ENCODE measurements at places on chromosomes 7 and 10. TPM values are rescaled to one million over a fixed set of nuclear protein-coding genes. Genes with fewer than 3 reads are reported as not detected.
A peak's percentile ranks its signal among the peaks of the same experiment; 100 is the strongest.

The GTF2IRD2 gene
- 37.2 TPM for total RNA-seq

The CALD1 gene
- 912 TPM for total RNA-seq

The PRSS2 gene
- total RNA-seq = 15.4 TPM

The AOAH gene
- total RNA-seq = 22.6 TPM

The SFRP4 gene
- total RNA-seq = 53.3 TPM

The GSDME gene
- total RNA-seq = 21.7 TPM

The GLI3 gene
- 6.6 TPM for total RNA-seq

The PSD gene
- total RNA-seq = not detected

- H3K4me1 ChIP-seq = no peaks in the 10 kb centered on the region
- DNase-seq = no peak
- no peak overlapping the region for H3K27ac ChIP-seq
- no peaks in the 10 kb centered on the region for H3K27me3 ChIP-seq
Measured at GRCh38 chr7:158495786-158496185, 91.8 kb downstream of the PTPRN2 start.

DNA sequence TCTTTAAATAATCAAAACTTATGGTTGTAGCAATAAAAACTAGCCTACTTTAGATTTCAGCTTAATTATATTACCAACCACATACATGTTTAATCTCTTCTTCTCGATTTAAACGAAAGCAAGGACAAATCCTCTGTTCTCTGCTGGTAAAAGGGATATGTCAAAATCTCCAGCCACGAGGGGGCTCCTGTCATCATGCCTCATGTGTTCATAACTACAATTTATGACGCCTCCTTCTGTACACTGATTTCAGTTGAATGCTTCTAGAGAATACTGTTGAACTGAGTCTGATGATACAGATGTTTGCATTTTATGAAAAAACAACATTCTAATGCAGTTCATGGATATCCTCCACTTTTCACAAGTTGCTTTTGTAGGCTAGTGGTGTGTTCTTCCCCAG lies 220.0 kb upstream of the DPP6 start:
- DNase-seq = no peak
- no peak overlapping the region for H3K27ac ChIP-seq
- H3K36me3 ChIP-seq = no peaks in the 10 kb centered on the region
- no peaks in the 10 kb centered on the region for H3K27me3 ChIP-seq
- no peak overlapping the region for H3K4me3 ChIP-seq

DNA sequence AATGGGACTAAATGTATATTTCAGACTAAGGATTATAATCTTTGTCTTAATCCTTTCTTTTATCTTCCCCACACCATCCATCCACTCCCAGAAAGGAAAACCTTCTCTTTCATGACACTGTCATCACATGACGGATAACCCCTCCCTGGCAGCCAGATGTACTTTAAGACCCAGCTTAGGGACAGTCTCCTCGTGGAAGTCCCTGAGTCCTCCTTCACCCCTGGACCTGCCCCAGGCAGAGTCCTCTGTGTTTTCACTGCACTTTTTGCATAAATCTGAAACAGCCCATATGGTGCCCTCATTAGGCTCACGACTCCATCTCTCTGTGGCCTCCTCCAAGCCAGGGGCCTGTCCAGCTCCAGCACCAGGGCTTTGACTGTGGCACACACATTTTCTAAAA lies 16.0 kb downstream of the NRAP start:
- H3K27me3 ChIP-seq = no peaks in the 10 kb centered on the region
- H3K36me3 ChIP-seq = no peaks in the 10 kb centered on the region
- H3K4me3 ChIP-seq = no peak overlapping the region
- peaks cover 23% of the 10 kb centered on the region for H3K4me1 ChIP-seq

GRCh38 chr10:14153570-14154055 lies 177.1 kb downstream of the FRMD4A start:
- H3K27me3 ChIP-seq = no peaks in the 10 kb centered on the region
- H3K36me3 ChIP-seq = no peaks in the 10 kb centered on the region
- peak overlapping the region; percentile 4 for H3K4me3 ChIP-seq
- DNase-seq = no peak
- H3K4me1 ChIP-seq = no peaks in the 10 kb centered on the region

- no peaks in the 10 kb centered on the region for H3K27me3 ChIP-seq
- no peak for DNase-seq
- no peak overlapping the region for H3K27ac ChIP-seq
- H3K36me3 ChIP-seq = no peaks in the 10 kb centered on the region
Measured at GRCh38 chr7:31100871-31101270, 48.8 kb downstream of the ADCYAP1R1 start.

- no peak overlapping the region for H3K27ac ChIP-seq
- no peaks in the 10 kb centered on the region for H3K4me1 ChIP-seq
- no peak overlapping the region for H3K4me3 ChIP-seq
- no peaks in the 10 kb centered on the region for H3K36me3 ChIP-seq
- DNase-seq = no peak
Measured at GRCh38 chr10:128018236-128018635, 108.0 kb downstream of the MKI67 start.

- no peak overlapping the region for H3K4me3 ChIP-seq
- no peak for DNase-seq
- H3K4me1 ChIP-seq = no peaks in the 10 kb centered on the region
- no peak overlapping the region for H3K27ac ChIP-seq
- no peaks in the 10 kb centered on the region for H3K27me3 ChIP-seq
- no peaks in the 10 kb centered on the region for H3K36me3 ChIP-seq
Measured at GRCh38 chr10:84175436-84175835, 1.8 kb downstream of the GPR15LG start.

DNA sequence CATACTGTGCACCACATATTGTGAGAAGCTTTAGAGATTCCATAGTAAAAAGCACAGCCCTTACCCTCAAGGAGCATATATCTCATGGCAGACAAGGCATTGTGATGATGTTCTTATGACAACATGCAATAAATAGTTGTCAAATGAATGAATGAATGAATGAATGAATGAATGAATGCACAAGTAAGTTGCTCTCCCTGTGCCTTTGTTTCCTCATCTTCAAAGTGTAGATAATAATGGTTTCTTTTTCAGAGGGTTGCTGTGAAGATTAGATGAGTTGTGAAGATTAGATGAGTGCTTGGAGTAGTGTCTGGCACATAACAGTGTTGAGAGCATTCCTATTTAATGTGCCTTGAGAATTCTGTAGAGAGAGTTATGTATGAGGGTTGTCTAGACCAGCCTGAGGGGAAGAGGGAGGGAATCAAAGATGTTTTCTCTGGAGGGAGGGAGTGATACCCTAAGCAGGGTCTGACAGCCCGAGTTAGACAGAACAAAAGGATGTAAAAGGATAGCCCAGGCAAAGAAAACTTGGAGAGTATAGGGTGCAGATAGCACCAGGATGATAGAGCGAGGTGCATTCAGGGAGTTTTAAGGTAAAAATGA lies 217.2 kb downstream of the RELN start:
- H3K4me3 ChIP-seq = no peak overlapping the region
- no peaks in the 10 kb centered on the region for H3K36me3 ChIP-seq

- no peaks in the 10 kb centered on the region for H3K27me3 ChIP-seq
- H3K4me3 ChIP-seq = no peak overlapping the region
- no peak for DNase-seq
- no peaks in the 10 kb centered on the region for H3K4me1 ChIP-seq
Measured at GRCh38 chr7:102424129-102424551, 9.2 kb upstream of the ORAI2 start.

DNA sequence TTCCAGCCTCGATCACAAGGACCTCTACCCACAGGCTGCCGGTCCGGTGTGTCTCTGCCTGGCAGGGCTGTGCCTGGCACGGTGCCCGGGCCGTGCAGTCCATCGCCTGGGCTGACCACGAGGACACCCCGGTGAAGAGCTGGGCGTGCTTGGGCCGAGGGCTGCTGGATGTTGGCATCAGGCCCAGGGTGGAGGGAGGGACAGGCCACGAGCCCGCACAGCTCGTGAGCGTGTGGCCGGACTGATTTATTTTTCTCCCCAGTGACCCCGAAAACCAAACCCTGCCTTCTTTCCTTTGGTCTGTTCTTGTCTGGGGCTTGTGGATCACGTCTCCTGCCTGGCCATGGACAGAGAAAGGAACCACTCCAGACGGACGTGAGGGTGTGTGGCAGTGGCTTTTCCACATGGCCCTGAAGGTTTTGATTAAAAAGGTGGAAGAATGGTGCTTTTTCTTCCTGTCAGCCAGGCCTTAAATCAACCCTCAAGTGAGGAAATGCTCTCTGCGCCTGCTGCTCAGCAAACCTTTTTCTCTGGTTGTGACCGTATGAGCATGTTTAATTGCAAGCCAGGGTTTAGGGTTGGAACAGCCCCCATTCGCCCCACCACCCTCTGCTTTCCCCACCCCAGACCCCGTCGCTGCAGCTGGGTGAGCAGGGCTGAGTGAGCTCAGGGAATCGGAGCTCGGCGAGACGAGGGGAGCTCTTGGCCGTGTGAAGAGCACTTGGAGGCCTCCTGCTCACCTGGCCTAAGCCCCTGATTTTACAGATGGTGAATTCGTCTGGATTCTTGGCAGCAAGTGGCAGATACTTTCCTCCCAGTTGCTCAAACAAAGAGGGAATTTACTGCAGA lies 130.1 kb downstream of the RGS10 start:
- no peak for DNase-seq
- H3K27me3 ChIP-seq = no peaks in the 10 kb centered on the region
- H3K4me3 ChIP-seq = no peak overlapping the region
- peaks cover 19% of the 10 kb centered on the region for H3K4me1 ChIP-seq
- H3K36me3 ChIP-seq = no peaks in the 10 kb centered on the region

DNA sequence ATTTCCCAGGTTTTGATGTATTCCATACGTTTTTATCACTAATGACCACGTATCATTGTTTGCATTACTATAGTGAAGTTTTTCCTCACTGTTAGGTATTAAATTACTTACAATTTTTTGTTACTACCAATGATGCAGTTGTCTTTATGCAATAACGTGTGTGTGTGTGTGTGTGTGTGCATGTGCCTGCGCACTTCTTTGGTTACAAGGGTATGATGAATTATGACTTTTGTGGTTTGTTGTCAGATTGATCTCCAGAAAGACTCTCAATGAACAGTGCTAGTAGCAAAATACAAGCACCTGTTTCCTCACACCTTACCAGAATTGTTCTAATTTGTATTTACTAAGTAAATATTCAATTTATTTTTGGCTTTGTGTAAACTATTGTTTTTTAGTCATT lies 51.5 kb downstream of the MCMBP start:
- H3K4me3 ChIP-seq = no peak overlapping the region
- no peaks in the 10 kb centered on the region for H3K4me1 ChIP-seq
- no peak for DNase-seq
- no peaks in the 10 kb centered on the region for H3K27me3 ChIP-seq

GRCh38 chr10:132365102-132365501 lies 31.9 kb upstream of the PWWP2B start:
- no peak for DNase-seq
- no peak overlapping the region for H3K4me3 ChIP-seq
- H3K27ac ChIP-seq = no peak overlapping the region

- no peak for DNase-seq
- H3K27me3 ChIP-seq = no peaks in the 10 kb centered on the region
- H3K4me1 ChIP-seq = no peaks in the 10 kb centered on the region
- H3K36me3 ChIP-seq = no peaks in the 10 kb centered on the region
- no peak overlapping the region for H3K27ac ChIP-seq
Measured at GRCh38 chr10:2900530-2900929, 166.8 kb upstream of the PFKP start.

- H3K36me3 ChIP-seq = no peaks in the 10 kb centered on the region
- H3K27ac ChIP-seq = no peak overlapping the region
- DNase-seq = no peak
- no peaks in the 10 kb centered on the region for H3K4me1 ChIP-seq
- H3K27me3 ChIP-seq = no peaks in the 10 kb centered on the region
Measured at GRCh38 chr10:69457771-69458237, 6.5 kb downstream of the TSPAN15 start.

GRCh38 chr7:46089281-46089680 lies 168.2 kb upstream of the IGFBP3 start:
- H3K36me3 ChIP-seq = no peaks in the 10 kb centered on the region
- H3K4me3 ChIP-seq = no peak overlapping the region
- no peaks in the 10 kb centered on the region for H3K4me1 ChIP-seq
- no peak overlapping the region for H3K27ac ChIP-seq
- no peak for DNase-seq
- H3K27me3 ChIP-seq = no peaks in the 10 kb centered on the region

DNA sequence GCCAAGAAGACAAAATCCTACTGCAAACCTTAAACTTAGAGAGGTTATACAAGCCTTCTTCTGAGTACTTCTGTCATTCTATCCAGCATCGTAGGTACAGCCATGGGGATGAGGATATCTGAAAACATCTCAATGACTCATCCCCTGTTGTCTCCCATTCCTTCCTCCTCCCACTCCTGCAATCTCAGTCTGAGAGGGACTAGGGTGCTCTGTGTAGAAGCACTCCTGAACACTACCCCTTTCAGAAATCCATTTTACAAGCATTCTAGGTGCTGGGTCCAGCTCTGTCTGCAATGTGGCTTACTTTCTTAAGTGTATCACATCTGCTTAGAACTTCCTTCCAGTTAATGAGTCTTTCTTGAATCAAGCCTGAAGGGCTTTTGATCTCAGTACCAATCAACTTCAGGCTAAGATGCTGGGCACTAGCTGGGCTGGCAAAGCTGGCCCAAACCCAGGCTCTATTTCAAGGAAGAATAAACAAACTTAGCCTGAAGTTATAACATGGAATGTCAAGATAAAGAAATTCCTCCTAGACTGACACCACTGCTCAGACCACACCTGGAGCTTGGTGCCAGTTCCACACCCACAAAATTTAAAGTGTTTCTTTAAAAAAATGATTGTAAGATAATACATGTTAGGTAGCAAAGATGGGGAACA lies 270.3 kb upstream of the AOAH start:
- no peak overlapping the region for H3K4me3 ChIP-seq
- no peaks in the 10 kb centered on the region for H3K27me3 ChIP-seq
- H3K27ac ChIP-seq = no peak overlapping the region
- no peaks in the 10 kb centered on the region for H3K4me1 ChIP-seq
- H3K36me3 ChIP-seq = no peaks in the 10 kb centered on the region

- no peak for DNase-seq
- no peak overlapping the region for H3K27ac ChIP-seq
- no peak overlapping the region for H3K4me3 ChIP-seq
Measured at GRCh38 chr10:18094332-18094731, 45.9 kb upstream of the CACNB2 start.

GRCh38 chr10:98485959-98486358 lies 39.2 kb upstream of the HPS1 start:
- H3K36me3 ChIP-seq = no peaks in the 10 kb centered on the region
- no peak for DNase-seq
- no peak overlapping the region for H3K27ac ChIP-seq
- H3K4me1 ChIP-seq = no peaks in the 10 kb centered on the region

DNA sequence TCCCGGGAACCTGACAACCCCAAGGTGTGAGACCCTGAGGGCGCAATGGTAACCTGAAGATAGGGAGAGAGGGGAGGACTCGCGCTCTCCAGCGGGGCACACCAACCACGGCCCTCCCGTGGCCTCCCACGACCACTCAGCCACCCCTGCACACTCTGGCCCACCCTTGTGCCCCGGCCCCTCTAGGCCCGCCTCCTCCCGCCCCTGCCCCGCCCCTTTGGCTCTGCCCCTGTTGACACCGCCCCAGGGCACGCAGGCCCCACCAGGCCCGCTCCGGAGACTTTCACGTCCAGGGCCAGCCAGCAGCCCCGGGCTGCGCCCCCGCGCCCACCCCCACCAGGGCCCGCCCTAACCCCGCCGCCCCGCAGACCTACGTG lies 10.9 kb downstream of the ATG9B start:
- H3K4me3 ChIP-seq = peak overlapping the region; percentile 66
- no peak overlapping the region for H3K27ac ChIP-seq
- H3K27me3 ChIP-seq = peaks cover 4% of the 10 kb centered on the region
- H3K4me1 ChIP-seq = peaks cover 9% of the 10 kb centered on the region
